Psoas muscle (tissue), 8 donors: ENCODE measurements at places on chromosomes 12 and 14. TPM values are rescaled to one million over a fixed set of nuclear protein-coding genes. Genes with fewer than 3 reads are reported as not detected.
A peak's percentile ranks its signal among the peaks of the same experiment; 100 is the strongest.

Gene KLRC2
- polyA plus RNA-seq, result not detected

Gene ACTN1
- 9.1 TPM for polyA plus RNA-seq

Gene RERG
- polyA plus RNA-seq, result 3.1 TPM

Gene TCL1B
- not detected for polyA plus RNA-seq

Gene VRTN
- polyA plus RNA-seq, result not detected

Gene BCL11B
- polyA plus RNA-seq, result 0.01 TPM

DNA sequence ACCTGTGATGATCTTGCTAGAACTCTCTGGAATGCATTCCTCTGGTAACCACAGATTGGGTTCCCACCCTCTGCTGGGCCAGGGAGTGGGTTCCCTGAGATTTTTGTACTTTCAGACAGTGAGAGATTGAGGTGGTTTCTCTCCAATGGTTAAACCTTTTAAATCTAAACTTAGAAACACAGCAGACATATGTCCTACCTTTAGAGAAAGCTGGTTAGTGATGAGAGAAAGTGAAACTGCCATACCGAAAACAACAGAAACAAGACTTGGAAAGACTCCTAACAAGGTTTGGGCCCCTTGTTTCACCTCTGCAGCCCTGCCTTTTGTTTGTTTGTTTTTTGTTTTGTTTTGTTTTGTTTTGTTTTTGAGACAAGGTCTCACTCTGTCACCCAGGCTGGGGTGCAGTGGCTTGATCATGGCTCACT lies 9.7 kb upstream of the SGPP1 start:
- no peak for DNase-seq

DNA sequence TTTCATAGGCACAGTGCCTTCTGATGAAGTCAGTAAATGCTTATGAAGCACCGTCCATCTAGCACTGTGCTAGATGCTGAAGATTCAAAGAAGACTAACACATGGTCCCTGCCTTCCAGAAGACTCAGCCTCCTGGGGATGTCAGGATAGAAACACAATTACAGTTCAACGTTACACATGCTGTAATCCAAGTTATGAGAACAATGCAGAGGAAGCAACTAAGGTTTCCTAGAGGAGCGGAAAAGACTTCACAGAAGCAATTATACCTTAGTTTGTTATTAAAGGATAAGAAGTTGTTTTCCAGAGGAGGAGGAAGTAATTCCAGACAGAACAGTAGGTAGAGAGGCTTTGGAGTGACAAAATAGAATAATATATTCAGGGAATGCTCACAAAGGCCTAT lies 66.9 kb upstream of the FGD4 start:
- no peak for DNase-seq

DNA sequence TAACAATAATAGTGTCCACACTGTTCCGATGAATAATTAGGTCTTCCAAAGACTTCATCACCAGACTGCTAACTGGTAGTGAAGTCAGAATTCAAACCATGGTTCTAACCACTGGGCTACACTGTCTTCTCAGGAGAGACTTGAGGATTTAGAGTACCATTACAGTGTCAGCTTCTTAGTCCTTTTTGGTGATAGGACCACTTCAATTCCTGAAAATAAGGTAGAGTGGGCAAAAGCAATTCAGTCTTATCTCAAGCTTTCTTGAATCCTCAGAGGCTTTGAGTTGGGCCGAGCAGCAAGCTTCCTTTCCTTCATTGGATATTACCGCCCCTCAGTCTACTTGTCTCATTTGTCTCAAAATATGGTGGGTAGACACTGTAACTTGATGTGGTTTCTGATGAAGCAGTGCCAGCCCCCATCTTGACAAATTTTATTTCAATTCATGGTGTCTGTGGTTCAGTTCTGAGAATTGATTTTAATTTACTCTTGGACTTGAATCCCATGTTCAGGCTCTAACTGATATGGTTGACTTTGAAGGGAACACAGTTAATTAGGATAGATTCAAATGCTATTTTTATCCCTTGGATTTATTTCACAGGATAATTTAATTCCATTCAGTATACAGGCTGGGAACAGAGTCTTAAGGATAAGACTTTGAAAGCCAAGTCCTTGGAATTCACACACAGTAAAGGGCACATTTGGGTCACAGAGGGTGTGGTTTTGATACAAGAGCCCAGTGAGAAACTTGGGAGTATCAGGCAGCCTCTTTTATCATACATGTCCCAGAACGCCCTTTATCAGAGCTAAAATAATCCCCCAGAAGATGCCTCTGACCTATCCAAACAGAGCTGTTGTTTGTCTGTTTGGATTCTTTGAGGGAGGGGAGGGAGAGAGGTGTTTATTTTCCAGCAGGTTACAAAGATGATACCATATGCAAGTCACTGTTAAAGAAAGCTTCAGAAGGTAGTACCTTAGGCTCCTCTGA lies 167.3 kb downstream of the PRKCH start:
- DNase-seq, result no peak

DNA sequence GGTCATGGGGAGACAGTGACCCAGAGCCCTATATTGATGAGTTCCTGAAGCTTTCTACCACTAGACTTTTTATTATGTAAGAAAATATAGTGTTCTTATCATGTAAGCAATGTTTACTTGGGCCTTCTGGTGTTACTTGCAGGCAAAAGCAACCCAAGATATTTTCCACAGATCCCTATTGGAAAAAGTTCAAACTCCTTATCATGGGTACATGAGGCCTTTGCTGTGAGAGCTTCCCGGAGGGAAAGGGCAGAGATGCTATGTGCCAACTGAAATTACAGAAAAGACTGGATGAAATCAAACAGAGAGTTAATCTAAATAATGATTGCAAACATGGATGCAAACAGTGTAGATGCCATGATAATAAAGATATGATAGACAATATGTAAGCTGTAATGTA lies 361.5 kb downstream of the FUT8 start:
- no peak for DNase-seq

GRCh38 chr12:121911824-121912585 lies 6.4 kb upstream of the CFAP251 start:
- no peak for DNase-seq

- peak; percentile 92 for DNase-seq
Measured at GRCh38 chr12:92745856-92746550, 43.2 kb downstream of the PLEKHG7 start.

DNA sequence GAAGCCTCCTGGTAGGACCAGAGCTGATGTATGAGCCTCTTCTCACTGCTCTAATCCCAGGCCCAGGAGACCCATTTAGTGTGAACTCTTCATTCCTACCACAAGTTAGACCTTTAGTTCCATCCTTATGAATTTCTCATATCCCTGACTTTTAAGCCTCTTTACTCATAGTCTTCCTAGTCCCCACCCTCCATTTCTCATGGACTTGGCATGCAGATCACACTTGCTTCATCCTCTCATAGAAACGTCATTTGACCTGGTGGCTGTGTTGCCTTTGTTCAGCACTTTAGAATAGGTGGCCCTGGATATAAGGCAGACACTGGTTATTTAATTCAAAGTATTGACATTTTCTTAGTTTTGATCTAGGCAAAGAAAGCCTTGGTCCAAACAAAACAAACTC lies 99.5 kb downstream of the SLC16A7 start:
- DNase-seq, result no peak

DNA sequence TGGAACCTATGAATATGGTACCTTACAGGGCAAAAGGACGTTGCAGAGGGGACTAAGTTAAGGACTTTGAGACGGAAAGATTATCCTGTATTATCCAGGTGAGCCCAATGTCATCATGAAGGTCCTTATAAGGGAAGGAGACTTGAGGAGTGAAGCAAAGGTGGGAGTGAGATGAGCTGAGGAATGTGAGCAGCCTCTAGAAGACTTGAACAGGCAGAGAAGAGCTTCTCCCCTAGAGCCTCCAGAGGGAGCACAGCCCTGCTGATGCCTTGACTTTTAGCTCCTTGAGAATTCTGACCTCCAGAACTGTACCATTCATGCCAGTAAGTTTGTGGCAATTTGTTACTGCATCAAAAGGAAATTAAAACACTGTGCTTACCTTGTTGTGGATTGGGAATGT lies 41.8 kb upstream of the DCD start:
- no peak for DNase-seq

DNA sequence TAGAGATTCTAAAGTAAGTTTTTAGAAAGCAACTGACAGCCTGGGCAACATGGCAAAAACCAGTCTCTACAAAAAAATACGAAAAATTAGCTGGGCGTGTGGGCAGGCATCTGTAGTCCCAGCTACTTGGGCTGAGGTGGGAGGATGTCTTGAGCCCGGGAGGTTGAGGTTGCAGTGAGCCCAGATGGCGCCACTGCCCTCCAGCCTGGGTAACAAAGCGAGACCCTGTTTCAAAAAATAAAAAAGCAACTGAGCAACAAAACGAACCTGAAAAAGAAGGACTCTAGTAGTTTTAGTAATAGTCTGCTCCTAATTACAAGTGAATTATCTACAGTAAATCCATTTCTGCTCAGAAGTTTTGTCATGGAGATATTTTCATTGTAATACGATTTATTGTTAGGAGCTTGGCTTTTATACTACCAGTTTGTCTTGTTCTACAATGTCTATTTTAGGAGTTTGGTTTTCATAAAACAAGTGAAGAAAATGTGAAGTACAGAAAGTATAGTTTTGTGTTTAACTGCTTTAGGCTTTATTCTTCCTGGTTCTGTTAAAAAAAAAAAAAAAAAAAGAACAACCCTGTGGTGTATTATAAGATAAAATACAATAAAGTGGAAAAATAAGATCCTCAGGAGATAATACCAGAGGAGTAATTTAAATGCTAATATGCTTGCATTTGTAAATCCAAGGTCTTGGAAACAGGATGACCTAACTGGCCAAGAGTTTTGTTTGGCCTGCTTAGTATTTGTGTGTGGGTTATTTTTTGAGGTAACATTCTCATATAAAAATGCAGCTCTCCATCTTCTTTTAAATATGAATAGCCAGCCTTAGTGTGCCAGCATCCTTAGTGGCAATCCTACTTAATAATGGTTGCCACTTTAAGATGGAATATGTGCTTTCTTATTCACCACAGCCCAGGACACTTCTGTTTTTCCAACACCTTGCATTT lies 2.8 kb downstream of the TMX1 start:
- no peak for DNase-seq

DNA sequence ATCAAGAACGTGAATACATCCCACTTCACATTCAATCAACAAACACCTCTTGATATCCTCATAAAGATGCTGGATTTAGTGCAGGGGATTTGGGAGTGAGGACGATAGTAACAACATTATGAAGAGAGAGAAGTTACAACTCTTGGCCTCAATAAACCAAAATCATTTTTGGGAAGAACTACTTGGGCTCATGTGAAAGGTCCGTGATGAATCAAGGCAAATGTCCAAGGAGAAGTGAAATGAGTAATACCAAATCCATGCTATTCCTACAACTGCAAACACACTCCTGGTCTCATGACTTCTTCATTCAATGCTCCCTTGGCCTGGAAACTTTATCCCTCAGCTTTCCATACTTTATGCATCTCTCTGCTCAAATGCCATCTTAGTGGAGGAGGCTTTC lies 162.0 kb upstream of the LMNTD1 start:
- DNase-seq, result no peak

GRCh38 chr12:47145188-47145587 lies 65.4 kb upstream of the AMIGO2 start:
- no peak for DNase-seq

DNA sequence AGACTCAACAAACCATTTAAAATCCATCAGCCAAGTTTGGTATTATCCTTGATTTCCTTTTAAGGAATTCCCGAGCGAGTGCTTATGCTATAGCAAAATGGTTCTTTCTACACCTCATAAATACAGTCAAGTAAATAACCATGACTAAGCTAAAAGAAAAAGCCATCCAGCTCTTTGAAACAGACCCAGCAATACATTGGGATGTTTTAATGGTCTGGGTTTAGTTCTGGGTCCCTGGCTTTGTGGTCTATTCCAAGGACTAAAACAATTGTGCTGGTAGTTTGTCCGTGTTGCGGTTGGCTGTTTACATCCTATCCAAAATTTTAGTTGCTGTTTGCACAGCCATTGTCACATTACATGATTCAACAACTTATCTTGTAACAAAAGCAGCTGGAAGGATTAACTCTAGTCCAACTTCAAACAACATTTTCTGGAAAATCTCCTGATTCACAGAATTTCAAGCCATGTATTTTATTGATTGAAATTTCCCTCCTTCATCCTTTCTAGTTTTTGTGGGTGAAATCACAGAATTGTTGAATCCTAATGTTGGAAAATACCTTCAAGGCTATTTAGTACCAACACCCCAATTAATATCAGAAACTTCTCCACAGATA lies 19.6 kb downstream of the KLRB1 start:
- no peak for DNase-seq

GRCh38 chr12:94510128-94510527 lies 50.5 kb upstream of the CEP83 start:
- DNase-seq, result no peak

DNA sequence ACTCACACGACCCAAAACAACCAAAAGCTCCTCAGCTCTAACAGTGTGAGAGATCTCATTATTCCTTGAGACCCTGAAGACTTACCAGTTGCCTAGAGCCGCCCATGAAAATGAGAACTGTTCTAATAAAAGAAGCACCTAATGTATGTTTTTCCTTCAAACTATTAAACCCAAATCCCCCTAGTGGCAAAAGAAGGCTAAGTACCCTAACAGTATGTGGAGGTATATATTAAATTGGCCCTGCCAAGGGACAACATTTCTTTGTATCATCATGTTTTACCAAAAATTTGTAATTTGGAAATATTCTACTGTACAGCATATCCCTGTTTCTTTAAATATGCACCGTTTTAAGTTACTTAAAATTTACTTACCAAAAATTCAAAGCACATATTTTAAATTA lies 38.0 kb upstream of the PPFIA2 start:
- DNase-seq, result no peak

GRCh38 chr14:104784846-104785707 lies 10.5 kb downstream of the AKT1 start:
- no peak for DNase-seq

DNA sequence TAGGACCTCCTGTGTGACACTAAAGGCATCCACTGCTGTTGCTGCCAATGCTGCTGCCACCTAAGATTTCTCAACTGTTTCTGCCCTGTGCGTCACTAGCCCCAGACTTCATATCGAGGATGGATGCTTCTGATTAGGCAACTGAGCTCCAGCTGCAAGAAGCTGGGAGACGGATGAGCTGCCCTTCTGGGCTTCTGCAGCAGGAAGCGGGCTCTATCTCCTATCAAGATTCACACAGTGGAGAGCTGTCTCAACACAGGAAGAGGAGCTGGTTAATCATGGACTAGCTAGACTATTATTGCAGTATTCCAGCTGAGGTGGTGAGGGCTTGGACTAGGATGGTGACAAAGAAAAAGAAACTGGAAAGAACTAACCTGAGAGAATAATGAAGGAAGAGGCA lies 59.2 kb upstream of the PELI2 start:
- no peak for DNase-seq

- no peak for DNase-seq
Measured at GRCh38 chr12:49507139-49507538, 31.7 kb upstream of the KCNH3 start.

DNA sequence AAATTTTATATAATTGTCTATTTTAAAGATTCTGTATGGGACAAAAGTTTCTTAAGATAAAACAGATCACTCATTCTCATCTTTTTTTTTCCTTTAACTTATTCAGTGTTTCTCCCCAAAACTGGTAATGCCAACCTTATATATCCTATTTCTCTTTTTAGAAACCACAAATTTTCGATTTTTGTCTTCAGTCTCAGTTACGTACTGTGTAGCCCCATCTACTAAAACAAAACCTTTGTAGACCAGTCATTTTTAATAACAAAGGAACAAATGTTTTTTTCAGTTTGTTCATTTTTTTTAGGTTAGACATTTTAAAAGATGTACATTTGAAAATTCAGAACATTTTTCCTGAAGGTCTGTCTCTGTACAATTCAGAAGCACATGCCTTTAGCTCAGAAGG lies 18.2 kb downstream of the PNMA1 start:
- DNase-seq, result no peak

GRCh38 chr12:98863167-98863566 lies 218.1 kb downstream of the APAF1 start:
- no peak for DNase-seq
